Colonic mucosa (tissue), 4 donors: ENCODE measurements at places on chromosomes 2 and 18. TPM values are rescaled to one million over a fixed set of nuclear protein-coding genes. Genes with fewer than 3 reads are reported as not detected.
A peak's percentile ranks its signal among the peaks of the same experiment; 100 is the strongest.

LHCGR gene
- not detected for total RNA-seq

COX5B gene
- total RNA-seq: 633 TPM

GKN2 gene
- not detected for total RNA-seq

GBX2 gene
- not detected for total RNA-seq

ZAP70 gene
- 2.2 TPM for total RNA-seq

DGKD gene
- total RNA-seq: 64.4 TPM

SCN7A gene
- total RNA-seq: 1.2 TPM

MAB21L4 gene
- total RNA-seq: 6.1 TPM

SMYD1 gene
- 1.9 TPM for total RNA-seq

AGAP1 gene
- 62.9 TPM for total RNA-seq

MGAT4A gene
- total RNA-seq: 125 TPM

REG3G gene
- not detected for total RNA-seq

FARSB gene
- 34.6 TPM for total RNA-seq

DNA sequence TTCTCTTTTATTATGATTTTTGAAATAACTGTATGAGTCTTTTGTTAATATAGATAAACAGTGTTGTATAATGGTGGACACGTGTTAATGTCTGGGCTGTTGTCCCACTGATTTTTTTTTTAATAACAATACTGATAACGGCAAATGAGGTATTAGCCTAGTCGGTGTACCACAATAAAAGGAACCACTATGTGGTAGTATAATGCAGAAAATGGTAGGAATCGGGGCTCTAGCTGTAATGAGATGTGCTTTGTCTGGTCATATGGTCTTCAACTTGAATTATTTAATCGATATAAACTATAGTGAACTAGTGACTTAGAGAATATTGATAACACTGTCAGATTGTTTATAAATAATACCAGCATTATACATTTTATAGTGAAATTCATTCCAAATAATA is 517.9 kb upstream of the SPHKAP start:
- no peak for DNase-seq

- DNase-seq: no peak
Measured at GRCh38 chr2:75558786-75559679, 1.7 kb downstream of the EVA1A start.

DNA sequence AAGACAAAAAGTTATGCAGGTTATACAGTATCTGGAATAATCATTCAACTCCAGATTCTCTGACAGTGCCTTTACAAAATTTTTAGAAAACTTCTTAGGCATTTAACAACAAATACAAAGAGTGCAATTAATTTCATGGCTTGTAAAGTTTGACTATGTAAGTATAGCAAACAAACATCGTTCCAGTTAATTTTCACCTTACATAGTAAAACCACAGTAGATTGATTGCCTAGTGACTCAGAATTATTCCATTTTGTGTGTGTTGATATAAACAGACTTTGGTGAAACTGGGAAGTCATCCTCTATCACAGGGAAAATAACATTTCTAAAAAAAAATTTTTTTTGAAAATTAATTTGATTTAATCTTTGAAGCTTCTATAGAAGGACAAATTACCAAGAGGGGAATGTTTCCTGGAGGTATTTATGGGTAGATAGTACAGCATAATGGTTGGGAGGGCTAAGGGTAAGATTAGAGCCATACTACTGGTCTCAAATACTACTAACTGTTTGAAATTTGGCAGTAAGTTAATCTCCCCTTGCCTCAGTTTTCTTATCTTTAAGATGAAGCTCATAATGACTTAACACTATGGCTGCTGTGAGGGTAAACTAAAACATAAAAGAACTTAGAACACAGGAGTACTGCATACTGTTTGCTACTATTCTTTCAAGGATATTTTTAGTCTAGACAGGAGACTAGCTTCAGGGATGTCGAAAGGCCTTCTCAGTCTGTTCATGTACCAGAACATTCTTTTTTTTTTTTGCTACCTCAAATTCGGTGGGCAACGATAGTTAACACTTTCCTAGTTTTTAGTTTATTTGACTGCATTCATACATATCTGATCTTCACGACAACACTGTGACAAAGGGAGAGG is 19.6 kb downstream of the NDUFAF7 start:
- DNase-seq: no peak

DNA sequence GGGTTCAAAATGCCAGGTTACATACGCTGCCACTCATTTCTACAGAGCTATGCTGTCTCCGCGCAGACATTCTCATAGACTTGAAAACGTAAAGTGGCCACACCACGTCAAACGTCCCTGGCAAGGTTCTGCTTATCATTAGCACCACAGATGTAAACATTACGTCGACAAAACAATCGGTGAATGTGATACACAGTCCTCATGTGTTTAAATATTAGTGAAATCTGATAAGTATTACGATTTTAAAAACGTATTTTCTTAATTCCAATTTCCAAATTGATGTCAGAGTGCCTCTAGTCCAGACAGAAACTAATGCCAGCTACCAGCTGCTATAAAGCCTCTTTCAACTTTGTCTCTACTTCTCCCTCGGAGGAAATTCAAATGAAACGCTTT is 1.2 kb downstream of the STK17B start:
- DNase-seq: peak; percentile 52

DNA sequence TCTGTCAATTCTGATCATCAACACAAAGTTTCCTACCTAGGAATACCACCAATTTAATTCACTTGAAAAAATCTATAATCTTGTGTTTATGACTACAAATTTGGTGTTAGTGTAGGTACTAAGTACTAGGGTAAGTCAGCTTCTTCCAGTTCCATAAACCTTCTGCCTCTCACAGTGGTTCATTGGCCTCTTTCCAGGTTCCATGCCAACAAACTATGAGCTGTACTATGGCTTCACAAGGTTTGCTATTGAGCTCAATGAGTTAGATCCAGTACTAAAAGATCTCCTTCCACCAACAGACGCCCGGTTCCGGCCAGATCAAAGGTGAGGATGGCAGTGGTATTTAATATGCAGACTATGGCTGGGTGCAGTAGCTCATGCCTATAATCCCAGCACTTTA is 58.8 kb downstream of the PRKRA start:
- no peak for DNase-seq

- peak; percentile 60 for DNase-seq
Measured at GRCh38 chr2:26561918-26562810, 79.0 kb downstream of the CIB4 start.

DNA sequence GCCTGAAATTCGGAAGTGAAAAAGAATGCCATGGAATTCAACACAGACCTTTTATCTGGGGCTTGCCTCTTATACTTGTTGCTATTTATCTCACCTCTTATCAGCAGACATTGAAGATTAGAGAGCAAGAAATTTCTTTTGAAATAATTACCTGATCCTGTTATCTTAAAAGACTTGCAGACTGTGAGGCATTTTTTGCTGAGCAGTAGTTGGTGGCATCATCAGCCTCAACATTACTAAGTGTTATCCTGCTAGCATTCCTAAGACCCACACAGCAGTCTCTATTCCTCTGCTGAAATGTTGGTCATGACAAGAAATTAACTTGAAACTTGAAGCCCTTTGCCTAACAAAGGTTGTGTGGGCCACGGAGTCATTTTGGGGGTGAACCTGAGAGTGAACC is 186.5 kb downstream of the TRIB2 start:
- DNase-seq: no peak

- DNase-seq: no peak
Measured at GRCh38 chr2:20179466-20179754, 45.5 kb downstream of the SDC1 start.

DNA sequence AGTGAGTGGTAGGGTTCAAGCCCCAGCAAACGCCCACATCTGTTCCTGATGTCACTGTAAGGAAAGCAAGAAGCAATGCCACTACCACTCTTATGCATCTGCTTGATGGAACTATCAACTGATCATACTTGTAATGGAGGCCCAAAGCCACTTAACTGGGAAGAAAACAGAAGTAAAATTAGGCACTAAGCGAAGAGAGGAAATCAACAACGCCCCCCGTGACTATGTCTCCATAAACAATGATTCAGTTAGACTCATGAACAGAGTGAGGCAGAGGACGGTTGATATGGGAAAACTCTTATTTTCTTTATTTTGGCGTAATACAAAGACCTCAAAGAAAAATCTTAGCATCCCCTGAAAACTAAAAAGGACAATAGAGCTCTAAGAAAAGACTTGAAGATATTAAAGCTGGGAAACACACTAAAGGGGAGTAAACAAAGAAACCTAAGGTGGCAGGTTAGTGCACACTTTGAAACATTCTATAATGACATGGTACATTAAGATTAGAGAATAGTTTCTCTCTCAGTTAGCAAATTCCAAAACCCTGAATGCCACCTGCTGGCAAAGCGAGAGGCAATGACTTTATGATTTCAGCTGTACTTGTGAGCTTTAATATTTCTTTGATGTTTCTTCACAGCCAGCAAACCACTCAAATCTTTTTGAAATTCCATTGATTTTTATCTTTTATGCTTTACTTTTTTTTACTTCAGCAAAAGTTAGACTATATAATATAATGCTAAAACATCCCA is 86.5 kb downstream of the LRP2 start:
- DNase-seq: no peak

GRCh38 chr2:239313776-239314175 is 87.0 kb downstream of the HDAC4 start:
- no peak for DNase-seq

DNA sequence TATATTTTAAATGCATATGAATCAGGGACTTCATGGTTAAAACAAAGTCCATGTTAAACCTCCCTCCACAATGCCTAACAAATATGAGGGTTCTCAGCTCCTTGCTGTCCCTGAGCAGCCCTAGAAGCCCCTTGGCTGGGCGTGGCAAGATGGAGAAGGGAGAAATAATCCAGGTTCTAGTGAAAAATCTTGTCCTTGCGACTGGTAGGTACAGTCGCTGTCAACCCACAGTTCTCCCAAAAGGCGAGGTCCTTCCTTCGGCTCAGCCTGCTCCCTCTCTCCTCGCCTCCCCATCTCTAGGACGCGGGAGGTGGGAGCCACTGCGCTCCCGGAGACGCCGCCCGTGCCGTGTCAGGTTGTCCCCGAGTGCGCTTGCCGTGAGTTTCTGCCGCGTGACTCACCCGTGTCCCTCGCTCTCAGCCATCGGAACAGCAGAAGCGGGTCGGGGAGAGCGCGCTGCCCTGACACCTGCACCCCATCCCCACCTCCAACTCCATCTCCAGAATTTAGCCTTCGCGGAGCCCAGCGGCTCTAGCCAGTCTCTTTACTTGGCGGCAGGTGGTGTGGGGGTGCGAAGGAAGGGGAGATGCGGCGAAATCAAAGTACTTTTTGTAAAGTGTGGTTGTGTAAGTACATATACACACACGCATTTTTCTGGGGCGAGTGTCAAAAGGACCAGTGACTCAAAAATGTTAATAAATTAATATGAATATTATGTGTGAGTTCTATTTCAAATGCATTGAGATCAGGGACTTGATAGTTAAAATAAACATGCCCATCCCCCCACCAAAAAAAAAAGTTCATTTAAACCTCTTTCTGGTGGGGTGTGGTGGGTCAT is 65.1 kb upstream of the TMEM17 start:
- DNase-seq: peak; percentile 30

DNA sequence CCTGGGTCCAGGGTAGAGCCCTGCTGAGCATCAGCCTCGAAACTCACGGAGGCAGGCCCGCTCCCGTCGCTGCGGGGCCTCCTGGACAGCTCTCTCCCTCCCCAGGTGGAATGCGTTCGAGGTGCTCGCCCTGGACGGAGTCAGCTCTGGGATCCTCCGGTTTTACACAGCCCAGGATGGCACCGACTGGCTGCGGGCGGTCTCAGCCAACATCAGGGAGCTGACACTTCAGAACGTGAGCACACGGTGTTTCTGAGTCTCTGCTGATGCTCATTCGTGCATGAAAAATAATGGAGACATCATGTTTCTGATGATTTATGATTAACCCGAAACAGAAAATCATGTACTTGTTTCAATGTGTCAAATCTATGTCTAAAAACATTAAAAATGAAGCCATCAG is 175.5 kb upstream of the TPO start:
- DNase-seq: no peak

DNA sequence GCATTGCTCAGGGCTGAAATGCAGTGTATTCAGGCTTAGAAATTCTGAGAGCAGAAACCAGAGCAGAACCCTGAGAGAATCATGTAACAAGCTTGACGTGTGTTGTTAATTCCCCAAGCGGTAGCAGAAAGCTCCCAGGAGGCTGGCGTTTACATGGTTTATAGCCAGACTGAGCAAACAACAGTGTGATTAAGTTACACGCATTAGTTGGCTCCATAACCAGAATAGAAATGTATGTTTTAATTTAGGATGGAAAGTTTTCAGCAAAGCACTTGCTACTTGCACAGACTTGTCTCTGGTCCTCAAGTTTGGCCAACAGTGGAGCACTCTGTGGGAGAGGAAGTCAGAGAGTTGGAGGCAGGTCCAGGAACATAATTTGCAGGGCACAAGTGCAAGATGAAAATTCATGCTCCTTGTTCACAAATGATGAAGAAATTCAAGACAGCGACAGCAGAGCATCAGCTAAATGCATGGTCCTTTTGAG is 69.3 kb downstream of the MAPK4 start:
- no peak for DNase-seq

- DNase-seq: no peak
Measured at GRCh38 chr2:214737188-214737587, 72.3 kb downstream of the BARD1 start.

GRCh38 chr2:60526623-60527022 is 26.8 kb downstream of the BCL11A start:
- no peak for DNase-seq

GRCh38 chr2:130963196-130963848 is 126.6 kb downstream of the ARHGEF4 start:
- DNase-seq: no peak

DNA sequence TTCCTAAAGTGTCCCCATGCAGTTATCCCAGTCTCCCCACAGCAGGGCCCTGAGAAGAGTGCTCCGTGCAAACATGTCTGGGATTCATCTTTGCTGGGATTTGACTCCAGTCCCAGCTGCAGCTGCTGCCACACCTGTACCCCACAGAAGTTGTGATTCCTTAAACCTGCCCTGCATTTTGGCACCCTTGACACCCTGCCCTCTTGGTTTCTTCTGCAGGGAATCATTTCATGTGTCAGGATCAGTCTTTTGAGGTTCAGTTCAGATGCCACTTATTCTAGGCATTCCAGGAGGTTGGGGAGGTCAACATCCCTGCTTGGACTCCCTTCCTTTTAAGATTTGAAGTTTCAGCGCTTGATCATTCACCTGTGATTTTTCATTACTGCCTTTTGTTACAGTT is 108.3 kb downstream of the SPTBN1 start:
- no peak for DNase-seq

- DNase-seq: no peak
Measured at GRCh38 chr2:60456115-60456770, 97.2 kb downstream of the BCL11A start.

- no peak for DNase-seq
Measured at GRCh38 chr18:67766930-67767329, 250.4 kb upstream of the DSEL start.
